IPS DF 19.7 (cell line): ENCODE measurements at places on chromosomes 13 and 19.

DNA sequence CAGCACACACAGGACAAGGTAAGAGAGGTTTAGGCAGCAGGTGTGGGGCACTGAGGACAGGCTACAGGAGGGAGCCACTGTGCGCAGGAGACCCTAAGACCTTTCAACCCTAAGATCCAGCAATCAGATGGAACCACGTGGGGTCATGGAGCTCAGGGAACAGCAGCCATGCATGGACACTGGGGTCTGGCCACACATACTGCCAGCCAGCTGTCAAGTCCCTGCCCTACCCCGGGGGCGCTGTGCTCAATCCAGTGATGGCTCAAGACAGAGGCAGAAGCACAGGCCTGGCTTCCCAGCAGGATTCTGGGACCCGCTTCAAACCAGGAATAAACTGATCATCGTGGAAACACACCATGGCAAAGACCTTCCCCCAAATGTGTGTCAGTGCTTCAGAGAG, 25.5 kb upstream of the EPHX3 start:
- DNase-seq: no peak

DNA sequence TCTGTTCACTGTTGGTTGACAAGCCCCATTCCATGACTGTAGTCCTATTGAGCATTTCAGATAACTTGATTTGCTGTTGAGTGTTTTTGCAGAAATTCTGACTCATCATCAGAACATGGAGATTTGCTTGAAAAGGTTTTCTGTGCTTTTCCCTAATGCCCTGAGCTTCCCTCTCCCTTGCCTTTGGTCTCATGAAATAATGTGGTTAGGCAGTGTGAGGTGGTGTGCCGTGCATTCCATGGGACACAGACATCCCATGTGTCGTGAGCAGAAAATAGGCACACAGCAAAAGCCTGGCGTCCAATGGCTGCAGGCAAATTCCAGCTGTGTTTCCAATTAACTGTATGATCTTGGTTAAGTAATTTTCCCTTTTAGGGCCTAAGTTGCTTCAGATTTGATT, 197.4 kb downstream of the DLEU7 start:
- DNase-seq: no peak

- DNase-seq: no peak
Measured at GRCh38 chr19:47615230-47615629, 6.3 kb downstream of the BICRA start.

DNA sequence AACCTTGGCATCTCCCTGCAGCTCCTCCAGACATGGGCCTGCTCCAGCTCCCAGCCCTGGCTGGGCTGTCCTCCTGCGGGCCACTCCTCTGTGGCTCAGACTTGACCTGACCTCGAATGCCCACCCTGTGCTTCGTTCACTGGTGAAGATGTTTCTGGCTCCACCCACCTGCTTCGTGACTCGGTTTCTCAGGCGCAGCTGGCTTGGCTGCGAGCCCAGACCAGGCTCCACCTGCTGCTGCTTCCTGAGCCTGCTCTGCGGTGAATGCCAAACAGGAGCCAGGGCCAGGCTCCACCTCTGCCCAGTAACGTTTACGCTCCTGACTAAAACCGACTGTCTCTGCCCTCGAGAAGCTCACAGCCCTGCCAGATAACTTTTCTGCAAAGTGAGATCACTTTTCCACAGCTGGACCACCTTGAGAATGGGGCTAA, 8.9 kb upstream of the RSPH6A start:
- no peak for DNase-seq

DNA sequence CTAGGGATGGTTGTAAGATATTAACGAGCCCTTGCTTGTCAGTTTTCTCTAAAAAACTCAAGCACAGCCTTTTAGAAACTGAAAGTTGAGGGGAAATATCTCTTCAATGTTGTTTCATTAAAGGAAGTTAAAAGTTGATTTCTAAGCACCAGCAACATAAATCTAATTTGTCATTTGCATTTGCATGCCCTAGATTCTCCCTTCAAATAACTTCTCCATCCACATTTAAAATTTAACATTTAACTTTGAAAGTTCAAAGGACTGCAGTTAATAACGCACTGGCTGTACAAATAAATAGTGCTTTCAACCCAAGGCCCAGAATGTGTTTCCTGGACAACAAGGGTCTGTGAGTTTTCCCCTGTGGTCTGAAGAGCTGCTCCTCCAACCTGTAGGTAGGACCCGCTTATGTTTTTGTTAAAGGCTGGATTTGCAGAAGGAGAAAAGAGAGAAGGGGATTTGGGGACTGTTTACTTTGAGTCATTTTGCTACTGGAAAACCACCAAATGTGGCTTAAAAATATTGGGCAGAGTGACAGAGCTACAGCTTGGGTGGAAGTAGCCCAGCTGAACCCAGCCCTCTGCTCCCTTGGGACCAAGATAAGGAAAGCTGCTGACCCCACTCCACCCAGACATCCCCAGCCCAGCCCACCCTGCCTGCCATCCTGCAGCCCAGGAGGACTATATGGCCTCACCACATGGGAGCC, 39.8 kb downstream of the TNFRSF19 start:
- DNase-seq: no peak

- no peak for DNase-seq
Measured at GRCh38 chr13:80337288-80338081, 3.4 kb downstream of the SPRY2 start.

- DNase-seq: no peak
Measured at GRCh38 chr13:98273067-98273823, 96.2 kb upstream of the RNF113B start.

DNA sequence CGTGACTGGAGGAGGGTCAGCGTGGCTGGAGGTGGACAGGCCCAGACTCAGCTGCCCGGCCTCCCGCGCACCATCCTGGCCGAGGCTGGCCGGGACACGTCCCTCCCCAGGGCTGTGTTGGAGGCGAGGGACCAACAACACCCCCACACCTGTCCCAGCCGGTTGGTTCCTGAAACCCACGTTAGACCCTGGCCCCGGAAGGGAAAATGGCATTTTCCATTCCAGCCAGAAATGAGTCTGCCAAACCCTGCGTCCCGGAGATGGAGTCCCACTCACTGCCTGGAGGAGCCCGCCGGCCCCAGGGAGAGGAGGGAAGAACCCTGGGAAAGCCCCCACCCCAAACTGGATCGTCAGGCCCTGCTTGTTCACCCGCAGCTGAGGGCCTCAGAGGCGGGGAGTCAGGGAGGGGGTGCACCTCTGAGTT, 4.8 kb upstream of the WDR18 start:
- DNase-seq: no peak

GRCh38 chr13:110819203-110820014, 95.5 kb downstream of the ANKRD10 start:
- DNase-seq: no peak

GRCh38 chr19:662962-663681, at the start of gene RNF126:
Gene RNF126, minus strand, starts transcription at chr19:663214. Its CDS starts 93 bp downstream, at chr19:663121.
- DNase-seq: peak; percentile 47
